AML-193 (cell line): ENCODE measurements at places on chromosomes 16 and 17.
A peak's percentile ranks its signal among the peaks of the same experiment; 100 is the strongest.

DNA sequence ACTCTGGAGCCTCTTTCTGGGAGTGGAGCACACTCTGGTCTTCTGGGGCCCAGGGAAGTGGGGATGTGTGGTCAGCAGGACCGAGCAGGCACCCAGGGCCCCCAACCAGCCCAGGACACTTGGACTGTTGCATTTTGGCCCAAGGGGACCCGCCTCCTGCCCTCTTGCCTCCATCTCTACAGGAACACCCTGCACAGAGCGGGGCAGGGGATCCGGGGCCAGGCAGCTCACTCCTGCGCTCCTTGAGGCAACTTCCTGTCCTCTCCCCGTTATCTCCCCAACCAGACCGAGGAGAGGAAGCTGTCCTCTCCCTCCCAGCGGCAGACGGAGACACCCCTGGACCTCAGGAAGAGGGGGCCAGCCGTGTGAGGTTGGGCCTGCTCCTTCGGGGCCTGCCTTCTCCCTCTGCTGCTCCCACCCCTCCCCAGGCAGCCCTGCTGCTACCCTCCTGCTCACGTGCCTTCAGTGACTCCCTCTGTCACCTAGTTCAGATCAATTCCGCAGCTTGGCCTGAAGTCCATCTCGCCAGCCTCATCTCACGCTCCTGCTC lies 10.0 kb upstream of the ATP2A3 start:
- DNase-seq, result peak; percentile 18

- DNase-seq, result no peak
Observed at GRCh38 chr17:51240275-51240674, 19.6 kb downstream of the MBTD1 start.

GRCh38 chr17:55478971-55479370 lies 32.3 kb downstream of the SMIM36 start:
- DNase-seq, result no peak

DNA sequence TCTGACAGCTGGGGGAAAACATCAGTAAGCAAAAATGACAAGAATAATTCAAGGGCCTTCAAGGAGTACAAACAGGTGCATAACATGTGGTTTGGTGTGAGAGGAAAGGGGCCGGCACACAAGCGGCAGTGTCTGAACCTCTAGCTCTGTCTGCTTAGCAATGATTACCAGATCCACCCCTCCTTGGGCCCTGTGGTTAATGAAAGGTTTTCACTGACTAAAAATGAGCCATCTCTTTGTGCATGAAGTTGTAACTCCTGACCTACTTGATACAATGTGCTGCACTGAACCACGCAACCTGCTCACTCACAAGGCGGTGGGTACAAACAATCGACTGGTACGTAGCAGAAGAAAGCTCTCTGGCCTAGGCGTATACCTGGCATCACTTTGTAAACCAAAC lies 15.1 kb downstream of the FAM117A start:
- DNase-seq, result no peak

- DNase-seq, result no peak
Observed at GRCh38 chr16:629833-630248, 944 bp upstream of the WFIKKN1 start.

GRCh38 chr16:166375-167121 lies 770 bp downstream of the HBM start:
- DNase-seq, result no peak

DNA sequence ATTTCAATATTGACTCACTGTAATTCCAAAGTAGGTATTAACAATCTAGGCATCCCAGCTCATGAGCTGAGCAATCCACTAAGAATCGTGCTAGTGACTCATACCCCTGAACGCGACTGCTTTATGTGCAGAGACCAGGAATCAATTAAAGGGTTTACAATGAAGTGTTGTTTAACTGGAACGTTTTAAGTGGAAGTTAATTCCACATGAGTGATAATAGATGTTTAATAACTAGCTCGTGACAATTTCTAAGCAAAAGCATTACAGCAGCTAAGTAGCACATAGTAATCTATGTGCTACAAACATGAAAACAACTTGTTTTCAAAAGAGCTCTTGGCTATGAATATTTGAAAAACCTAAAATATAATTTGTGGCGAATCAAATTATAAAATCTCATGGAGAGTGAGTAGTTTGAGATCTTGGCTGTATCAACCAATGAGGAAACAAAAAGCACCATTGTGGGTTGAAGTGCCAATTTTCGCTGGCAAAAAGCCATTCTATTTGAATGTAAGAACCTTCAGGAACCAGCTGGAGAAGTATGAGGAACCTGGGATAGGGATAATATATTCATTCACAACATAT lies 9.4 kb downstream of the GJC1 start:
- DNase-seq, result no peak

DNA sequence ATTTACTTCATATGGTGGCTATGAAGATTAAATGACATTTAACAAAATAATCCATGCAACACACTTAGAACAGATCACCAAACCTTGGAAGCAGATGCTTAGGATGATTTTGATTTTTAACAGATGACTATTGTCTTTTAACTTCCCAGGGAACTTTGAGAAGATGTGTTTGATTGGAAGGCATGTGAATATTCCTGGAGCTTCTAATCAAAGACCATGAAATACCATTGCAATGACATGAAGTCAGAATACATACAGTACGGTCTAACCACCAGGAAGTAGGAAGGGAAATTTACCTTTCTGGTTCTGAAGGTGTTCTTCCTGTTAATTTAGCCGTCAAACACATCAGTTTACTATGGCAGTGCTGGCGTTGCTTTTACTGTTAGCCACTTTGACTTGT lies 414.9 kb downstream of the TMEM114 start:
- no peak for DNase-seq

DNA sequence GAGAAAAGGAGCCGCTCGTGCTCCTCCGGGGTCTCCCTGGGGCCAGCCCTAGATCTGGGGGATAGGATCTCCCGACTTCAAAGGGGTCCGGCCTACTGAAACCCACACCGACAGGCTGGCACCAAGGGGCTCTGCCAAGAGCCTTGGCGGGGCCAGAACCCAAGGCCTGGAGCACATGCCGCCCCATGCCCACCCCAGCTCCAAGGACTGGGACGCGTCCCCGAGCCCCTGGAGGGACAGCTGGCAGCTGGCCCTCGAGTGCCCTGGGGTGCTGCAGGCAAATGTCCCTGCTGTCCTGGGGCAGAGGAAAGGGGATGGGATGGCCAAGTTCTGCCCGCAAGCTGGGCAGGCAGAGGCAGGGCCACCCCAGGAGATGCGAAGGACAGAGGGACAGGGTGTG lies 31.8 kb upstream of the ZFPM1 start:
- DNase-seq, result no peak

DNA sequence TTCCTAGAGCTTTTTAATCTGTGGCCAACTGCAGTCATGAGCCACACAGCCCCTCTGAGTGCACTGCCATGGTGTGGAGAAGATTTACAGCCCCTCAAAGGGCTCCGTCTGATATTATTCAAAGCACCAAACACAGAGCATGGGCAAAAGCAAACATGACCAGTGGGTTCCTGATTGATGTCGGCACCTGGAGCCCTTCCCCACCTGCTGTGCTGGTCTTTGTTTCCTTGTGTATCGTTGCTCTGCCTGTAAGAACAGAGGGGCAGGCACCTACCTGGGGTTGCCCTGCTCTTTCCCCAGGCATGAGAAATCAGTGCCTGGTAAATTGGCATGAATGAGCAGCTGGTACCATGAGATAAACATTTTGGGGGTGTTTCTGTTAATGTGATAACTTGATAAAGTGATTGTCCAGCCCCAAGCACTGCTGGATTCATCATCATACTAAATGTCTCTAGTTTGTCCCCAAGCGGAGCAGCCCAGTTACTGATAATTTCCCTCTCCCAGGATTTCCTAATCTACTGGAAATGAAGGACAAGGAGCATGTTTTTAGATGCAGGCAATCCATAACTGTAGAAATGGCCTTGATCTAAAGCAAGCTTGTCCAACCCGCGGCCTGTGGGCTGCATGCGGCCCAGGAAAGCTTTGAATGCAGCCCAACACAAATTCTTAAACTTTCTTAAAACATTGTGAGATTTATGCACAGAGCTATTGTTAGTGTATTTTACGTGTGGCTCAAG lies 5.0 kb upstream of the SPIRE2 start:
- DNase-seq, result no peak

DNA sequence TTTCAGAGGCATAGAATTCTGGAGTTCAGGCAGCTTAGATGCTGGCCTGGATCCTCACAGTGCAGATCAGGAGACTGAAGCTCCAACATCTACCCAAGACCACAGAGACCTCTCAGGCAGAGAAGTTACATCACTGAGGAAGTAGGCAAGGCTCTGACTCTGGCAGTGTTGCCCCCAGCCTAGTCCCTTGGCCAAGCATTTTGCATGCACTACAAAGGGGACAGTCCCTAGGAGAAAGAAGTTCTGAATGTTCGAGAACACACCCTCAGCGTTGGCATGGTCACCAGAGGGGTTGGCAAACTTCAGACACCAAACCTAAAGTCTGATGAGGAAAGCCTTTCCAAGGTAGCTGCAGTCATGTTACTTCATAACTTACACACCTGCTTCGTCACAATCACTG lies 2.5 kb downstream of the RANBP10 start:
- DNase-seq, result peak; percentile 25

- DNase-seq, result no peak
Observed at GRCh38 chr16:86101137-86101896, 202.4 kb downstream of the IRF8 start.

DNA sequence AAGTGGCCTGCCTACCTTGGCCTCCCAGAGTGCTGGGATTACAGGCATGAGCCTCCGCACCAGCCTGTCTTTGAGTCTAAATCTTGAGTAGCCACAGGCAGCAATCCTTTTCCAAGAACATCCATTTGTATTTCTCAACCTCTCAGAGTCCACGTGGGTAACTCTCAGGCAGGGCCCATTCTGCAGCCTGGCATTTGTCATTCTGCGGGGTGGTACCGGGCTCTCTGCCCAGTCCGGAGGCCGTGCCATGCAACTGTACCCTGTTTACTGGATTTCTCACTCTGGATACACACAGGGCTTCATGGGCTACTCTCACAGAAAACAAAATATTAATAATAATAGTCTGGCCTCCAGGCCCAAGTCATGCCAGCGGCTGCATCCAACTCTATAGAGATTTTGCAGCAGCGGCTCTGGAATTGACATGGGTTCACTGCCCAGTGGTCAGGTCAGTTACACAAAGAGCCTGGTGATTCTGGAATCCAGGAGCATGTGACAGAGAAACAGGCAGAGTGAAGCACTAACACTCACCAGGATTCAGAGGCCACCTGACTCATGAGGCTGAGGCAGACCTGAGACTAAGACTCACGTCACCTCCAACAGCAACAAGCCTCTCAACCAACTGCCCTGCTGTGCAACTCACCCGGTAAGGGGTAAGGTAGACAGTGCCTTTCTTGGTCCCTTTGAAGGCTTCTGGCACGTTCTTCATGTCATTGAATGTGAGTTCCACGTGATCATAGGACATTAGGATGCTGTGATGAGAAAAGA lies 4.0 kb downstream of the WBP2 start:
- DNase-seq, result no peak

DNA sequence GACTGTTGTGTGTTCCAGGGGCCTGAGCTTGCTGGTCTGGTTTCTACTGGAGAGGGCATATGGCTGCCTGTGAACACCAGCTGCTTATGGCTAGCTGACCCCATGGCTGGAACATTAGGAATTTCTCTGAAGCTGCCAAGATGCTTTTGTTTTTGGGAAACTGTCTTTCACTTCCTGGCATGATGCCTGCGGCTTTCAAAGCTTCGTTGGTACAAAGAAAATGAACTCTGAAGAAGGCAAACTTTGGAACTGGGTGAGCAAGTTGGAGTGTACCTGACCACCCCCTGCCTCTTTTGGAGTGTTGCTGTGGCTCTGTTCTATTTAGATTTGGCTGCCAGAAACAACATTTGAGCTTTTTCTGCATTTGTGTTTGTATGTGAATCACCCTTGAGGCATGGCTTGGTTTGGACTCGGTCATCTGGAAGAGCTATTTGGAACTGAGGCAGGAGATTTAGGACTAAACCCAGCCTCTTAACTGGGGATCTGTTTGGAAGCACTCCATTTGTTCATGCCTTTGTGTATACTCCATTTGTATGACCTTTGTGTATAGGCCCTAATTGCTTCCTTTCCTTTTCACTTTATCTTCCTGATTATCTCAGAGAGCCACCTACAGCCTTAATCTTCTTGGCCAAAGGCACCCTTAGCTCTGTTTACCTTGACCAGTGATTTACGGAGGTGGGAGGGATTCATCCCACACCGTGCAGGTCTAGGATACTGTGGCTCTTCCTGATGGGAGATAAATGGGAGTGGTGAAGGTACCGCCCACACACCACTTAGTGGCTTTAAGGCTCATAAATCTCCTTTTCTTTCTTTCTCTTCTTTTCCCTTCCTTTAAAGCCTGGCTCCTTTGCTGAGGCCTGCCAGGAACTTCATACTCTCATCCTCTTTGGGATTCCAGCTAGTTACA lies 7.3 kb upstream of the CPHXL start:
- DNase-seq, result no peak

DNA sequence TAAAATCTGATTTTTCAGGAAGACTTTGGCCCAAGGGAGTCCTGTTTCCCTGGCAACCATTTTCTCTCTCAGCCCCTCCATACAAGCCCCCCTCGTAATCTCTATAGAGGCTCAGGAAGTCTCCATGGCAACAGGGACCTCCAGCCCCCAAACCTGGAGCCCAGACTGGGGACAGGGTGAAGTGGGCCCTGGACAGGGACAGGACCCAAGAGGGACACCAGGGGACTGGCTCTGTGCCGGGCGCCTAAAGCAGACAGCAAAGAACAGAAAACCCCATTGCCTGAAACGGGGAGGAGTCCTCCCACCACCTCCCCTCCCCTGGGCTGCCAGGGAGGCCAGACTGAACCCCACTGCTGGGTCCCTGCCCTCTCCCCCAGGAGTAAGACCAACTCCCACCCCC lies 40.6 kb downstream of the CPNE2 start:
- DNase-seq, result no peak

DNA sequence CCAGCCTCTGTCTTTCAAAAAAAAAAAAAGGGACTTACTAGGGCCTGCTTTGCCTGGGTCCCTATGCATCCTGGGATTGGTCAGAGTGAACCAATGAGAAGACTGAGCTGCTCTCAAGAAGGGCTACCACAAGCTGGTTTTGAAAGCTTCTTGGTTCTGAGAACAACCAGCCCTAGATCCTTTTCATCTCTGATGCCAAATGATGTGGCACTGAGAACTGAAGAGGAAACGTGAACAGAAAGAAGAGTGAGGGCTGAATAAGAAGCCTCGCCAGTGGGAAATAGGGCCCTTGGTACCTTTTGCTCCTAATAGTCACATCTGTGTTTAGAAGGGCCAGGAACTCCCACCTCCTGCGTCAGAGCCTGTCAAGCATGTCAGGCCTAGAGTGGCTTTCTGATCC lies 10.7 kb downstream of the TACO1 start:
- no peak for DNase-seq

GRCh38 chr17:83189044-83190003 lies 109.9 kb downstream of the METRNL start:
- DNase-seq, result no peak

GRCh38 chr17:29189355-29189754 lies 9.2 kb upstream of the MYO18A start:
- DNase-seq, result no peak

- DNase-seq, result no peak
Observed at GRCh38 chr17:80584176-80584905, 39.7 kb downstream of the RPTOR start.
